Fibroblast of lung (primary cell): ENCODE measurements at places on chromosomes 3 and 15. TPM values are rescaled to one million over a fixed set of nuclear protein-coding genes. Genes with fewer than 3 reads are reported as not detected.

CHRNA5 gene
- under 0.01 and 0.17 TPM in 2 replicates for total RNA-seq

ZNF80 gene
- total RNA-seq, result not detected in 2 replicates

WNT5A gene
- 52.6 and 117 TPM in 2 replicates for total RNA-seq

CLDN1 gene
- total RNA-seq, result 2.6 and 7.1 TPM in 2 replicates

CFAP92 gene
- total RNA-seq, result under 0.01 TPM in 1 of 2 replicates, not detected in the other

VPS8 gene
- 78.6 and 99.4 TPM in 2 replicates for total RNA-seq
